CD4-positive, alpha-beta T cell treated with Interleukin-15 for 4 hours (primary cell): ENCODE measurements at places on chromosomes 11 and 22.

DNA sequence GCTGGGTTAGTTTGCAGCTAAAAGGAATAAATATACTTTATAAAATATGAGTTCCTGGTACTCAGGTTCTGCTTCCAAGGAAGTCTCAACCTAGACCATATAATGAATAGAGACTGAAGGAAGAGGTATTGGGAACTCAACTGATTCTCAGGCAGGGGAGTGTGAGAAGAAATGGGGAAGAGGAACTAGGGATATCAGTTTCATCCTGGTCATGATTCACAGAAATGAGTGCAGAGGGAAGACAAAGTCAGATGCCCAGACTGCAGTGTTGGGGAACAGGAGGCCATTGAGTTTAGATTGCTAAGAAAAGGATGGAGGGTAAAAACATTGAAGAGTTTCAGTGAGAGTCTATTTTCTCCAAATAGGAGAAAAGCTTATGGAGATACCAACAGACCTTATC, 28.8 kb downstream of the PLAAT5 start:
- no peak for DNase-seq

GRCh38 chr11:59900366-59901126, 22.0 kb downstream of the OOSP3 start:
- no peak for DNase-seq

DNA sequence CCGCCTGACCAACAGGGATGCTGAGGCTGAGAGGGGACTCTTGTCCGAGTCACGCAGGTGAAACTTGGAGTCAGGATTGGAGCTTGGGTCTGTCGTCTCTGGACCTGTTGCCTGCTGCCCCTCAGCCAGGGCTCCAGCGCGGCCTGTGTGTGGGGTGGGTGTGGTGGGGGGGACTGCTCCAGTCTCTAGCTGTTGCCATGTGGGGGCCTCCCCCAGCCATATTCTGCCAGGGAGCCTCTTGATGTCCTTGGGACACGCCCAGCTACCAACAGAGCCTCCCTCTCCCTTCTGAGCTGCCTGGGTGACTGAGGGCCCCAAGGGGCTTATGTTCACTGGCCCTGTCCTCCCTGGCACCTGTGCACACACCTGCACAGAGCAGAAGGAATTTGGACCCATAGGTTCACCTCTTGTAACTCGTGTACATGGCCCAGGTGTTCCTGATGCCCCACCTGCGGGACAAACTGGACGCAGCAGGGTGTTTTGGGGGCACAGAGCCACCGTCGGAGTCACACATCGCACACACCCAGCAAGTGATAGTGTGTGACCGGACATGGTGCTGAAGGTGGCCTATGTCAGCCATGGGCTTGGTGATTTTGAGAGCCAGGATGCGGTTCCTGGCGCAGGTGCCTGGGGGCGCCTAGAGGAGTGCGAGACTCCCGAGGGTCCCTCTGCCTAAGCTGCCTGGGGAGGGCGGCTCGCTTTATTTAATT, 252.3 kb downstream of the TBC1D22A start:
- no peak for DNase-seq

DNA sequence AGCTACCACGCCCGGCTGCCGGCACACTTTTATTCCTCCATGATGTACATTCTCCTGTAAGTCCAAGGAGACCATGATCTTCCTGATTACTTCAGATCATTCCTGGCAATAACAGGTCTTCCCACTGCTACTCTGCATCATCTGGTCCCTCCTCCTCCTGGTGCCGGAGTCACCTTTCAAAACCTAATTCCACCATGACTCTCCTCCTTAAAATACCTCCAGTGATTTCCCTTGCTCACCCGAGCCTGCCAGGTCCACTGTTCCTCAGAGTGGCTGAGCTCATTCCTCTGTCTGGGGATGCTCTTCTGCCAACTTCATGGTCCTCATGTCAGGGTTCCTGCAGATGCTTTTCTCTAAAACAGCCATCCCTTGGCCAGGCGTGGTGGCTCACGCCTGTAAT, 3.9 kb upstream of the LTBP3 start:
- DNase-seq = no peak

DNA sequence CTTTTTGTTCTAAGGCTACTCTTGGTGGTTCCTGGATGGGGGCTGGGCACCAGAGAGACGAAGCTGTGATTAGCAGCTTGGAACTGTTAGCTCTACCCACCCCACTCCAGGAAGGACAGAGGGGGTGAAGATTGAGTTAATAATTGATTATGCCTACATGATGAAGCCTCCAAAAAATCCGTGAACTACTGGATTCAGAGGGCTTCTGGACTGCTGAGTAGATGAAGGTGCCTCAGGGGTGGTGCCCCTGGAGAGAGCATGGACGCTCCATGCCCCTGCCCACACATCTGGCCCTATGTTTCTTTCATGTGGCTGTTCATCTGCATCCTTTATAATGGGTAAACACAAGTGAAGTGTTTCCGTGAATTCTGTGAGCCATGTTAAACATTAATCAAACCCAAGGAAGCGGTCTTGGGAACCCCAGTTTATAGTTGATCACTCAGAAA, 47.3 kb upstream of the CYP2D6 start:
- no peak for DNase-seq

DNA sequence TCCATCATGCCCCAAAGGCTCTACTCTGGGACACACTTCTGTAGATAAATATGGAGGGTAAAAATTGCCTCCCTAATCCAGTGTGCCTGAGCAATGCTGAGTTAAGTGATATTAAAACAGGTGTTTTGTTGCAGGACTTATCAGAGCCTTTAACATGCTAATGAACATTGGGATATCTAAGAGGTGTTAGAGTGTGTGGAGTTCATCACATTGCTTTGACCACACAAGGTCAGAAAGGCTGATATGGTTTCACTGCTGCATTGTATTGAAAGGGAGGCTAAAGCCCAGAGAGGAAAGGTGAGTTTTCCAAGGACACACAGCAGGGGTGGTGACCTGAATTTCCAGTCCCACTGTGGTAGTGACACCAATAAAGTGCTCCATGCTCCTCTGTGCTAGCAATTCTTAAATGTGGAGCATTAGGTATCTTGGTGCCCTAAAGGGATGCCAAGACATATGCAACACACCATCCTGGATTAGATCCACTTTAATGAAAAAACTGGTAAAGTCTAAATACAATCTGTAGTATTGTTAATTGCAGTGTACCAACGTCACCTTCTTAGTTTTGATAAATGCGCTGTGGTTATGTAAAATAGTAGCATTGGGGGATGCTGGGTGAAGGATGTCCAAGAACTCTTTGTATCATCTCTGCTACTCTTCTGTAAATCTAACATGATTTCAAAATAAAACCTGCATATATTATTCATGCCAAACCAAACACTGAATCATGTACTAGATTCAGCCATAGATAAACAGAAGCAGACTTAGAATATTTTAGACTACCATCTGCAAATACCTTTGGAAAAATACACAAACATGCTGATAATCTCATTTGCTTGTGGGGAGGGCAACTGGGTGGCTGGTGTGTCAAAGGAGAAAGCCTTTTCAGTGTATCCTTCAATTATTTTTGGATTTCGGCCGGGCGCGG, 45.8 kb downstream of the MIAT start:
- no peak for DNase-seq
